Fibroblast of skin of left quadriceps (primary cell): ENCODE measurements at places on chromosomes 6 and 20.

GRCh38 chr6:158329531-158329930, 17.3 kb downstream of the TULP4 start:
- peak; percentile 8 for DNase-seq

GRCh38 chr6:45466686-45467085, 89.0 kb upstream of the SUPT3H start:
- no peak for DNase-seq

GRCh38 chr20:12177657-12178293, 260.1 kb downstream of the BTBD3 start:
- no peak for DNase-seq

GRCh38 chr20:63004607-63005364, 2.0 kb downstream of the BHLHE23 start:
- DNase-seq = no peak

DNA sequence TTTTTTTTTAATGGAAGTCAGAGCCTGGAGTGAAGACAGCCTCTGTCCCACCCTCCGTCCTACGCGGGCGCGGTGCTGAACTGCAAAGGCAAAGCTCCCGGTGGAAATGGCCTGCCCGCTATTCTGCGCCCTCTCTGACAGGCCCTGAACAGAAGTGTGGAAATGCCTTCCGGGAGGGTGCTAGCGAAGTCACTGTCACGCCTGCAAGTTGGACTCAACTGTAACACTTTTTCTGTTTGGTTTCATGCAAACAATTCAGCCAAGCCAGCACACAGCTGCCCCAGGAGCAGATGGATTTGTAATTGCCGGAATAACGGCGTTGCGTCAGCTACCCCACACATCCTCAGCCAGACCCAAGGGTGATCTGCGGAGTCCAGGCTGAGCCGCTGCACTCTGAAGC, 107.6 kb downstream of the PSMB1 start:
- DNase-seq = no peak

- no peak for DNase-seq
Observed at GRCh38 chr6:149169761-149170511, 147.6 kb upstream of the TAB2 start.

GRCh38 chr20:44253528-44253927, 6.4 kb downstream of the GDAP1L1 start:
- DNase-seq = no peak

DNA sequence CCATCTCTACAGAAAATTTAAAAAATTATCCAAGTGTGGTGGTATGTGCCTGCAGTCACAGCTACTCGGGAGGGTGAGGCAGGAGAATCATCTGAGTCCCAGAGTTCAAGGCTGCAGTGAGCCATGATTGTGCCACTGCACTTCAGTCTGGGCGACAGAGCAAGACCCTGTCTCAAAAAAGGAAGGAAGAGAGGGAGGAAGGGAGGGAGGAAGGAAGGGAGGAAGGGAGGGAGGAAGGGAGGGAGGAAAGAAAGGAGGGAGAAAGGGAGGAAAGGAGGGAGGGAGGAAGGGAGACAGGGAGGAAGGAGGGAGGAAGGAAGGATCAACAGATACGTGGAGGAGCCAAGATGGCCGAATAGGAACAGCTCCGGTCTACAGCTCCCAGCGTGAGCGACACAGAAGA, 90.1 kb downstream of the ZNF217 start:
- DNase-seq = no peak

GRCh38 chr6:104532462-104532861, 327.3 kb downstream of the HACE1 start:
- DNase-seq = no peak

GRCh38 chr6:53233309-53233708, 84.7 kb upstream of the GCM1 start:
- DNase-seq = no peak

- no peak for DNase-seq
Observed at GRCh38 chr20:18397030-18397429, 69.8 kb downstream of the DZANK1 start.

GRCh38 chr6:166153966-166154365, 13.7 kb downstream of the TBXT start:
- DNase-seq = no peak

- no peak for DNase-seq
Observed at GRCh38 chr6:88499845-88500699, 333.9 kb upstream of the CNR1 start.

GRCh38 chr20:9038791-9039535, 29.9 kb upstream of the PLCB4 start:
- DNase-seq = peak; percentile 84

- DNase-seq = no peak
Observed at GRCh38 chr6:110063594-110064263, 85.6 kb downstream of the GPR6 start.

GRCh38 chr6:44235891-44236516, 10.9 kb upstream of the HSP90AB1 start:
- DNase-seq = no peak

DNA sequence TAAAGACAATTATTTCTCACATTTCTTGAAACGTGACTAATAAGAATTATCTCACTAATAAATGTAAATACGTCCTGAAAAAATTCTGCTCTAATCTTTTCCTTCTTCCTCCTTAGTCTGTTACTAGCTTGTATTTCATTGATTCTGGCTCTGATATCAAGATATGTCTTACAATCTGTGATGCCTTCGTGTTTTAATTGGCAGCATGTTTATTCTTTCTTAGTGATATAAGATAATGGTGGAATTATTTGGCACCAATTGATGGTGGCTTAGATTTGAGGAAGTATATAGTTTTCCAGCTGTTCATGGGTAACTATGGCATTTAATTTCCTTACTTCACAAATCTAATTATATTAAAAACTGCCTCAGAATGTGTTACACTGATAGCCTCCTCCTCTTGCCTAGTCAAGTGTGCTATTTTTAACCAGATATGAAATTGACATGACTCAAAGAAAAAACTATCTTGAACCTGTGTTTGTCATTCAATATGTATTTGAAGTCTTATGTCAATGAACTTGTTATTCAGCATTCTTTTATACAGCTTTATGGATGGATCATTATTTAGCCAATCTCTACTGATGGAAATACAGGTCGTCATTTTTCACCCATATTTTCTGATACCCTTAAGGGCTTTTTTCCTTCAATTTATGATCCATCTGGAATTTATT, 5.3 kb downstream of the CCNC start:
- DNase-seq = no peak

- DNase-seq = no peak
Observed at GRCh38 chr6:41675992-41676391, 37.7 kb downstream of the MDFI start.

GRCh38 chr20:61734733-61735502, 330.8 kb downstream of the TAF4 start:
- no peak for DNase-seq

DNA sequence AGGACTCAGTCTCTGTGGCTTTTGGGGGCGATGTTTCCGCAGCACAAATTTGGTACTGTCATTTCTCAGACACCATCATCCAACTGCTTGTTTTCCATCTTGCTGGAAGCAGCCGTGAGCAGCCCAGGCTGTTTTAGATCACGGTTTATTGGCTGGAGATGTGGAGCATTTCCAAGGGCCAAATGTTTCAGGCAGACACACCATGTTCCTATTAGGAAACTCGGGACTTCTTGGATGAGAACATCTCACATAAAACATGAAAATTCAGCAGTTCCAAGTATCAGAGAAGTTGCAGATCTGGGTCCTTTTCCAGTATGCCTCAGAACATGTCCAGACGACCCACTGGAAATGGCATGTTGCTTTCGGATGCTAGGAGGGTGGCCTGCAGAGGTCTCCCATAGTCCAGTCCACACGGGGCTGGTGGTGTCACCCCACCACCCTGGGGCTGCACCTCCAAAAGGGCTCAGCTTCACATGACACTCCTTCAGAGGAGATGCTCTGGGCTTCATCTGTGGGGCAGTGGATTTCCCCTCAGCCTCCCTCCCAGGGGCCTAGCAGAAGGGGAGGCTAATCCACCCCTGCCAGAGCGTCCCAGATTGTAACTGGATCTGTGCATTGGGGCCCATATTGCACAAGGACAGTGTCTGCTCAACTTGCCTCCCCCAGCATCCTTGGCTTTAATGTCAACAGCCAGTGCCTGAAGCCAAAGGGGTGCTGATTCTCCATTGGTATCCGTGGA, 176.3 kb downstream of the SCP2D1 start:
- no peak for DNase-seq

DNA sequence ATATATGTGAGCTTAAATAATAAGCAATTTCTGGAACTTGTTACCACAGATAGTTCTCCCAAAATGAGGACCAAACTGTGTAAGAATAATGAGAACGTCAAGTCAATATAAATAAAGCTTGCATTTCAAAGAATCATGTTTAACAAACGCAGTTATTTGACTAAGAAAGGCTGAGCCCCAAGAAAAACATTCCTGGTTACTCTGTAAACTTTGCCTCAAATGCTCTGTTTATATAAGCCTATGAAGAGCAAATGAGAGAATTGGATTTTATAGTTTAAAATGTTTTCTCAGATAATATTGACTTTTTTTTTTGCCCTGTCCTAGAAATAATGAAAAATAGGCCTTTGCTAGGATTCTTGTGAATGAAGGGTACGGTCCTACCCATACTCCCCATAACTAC, 81.3 kb downstream of the C6orf52 start:
- DNase-seq = no peak

GRCh38 chr6:131065112-131065823, 2.2 kb upstream of the EPB41L2 start:
- no peak for DNase-seq

DNA sequence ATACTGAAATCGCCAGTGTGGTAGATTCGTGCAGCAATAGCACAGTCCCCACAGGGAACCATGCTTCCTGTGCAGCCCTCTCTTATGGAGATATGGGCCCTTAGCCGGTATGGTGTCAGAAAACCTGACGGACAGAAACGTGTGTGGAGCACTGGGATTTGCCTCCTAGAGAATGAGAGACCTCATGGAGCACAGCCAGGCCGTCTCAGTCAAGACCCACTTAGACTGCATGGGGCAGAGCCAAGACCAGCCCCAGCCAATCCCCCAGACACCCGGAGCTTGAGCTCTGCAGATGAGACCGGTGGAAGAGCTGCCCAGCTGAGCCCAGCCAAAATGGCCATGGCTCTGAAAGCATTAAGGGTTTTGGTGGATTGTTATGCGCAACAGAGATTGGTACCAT, 163.7 kb downstream of the DLL1 start:
- no peak for DNase-seq

- DNase-seq = no peak
Observed at GRCh38 chr6:53258774-53259155, 90.0 kb downstream of the ELOVL5 start.

DNA sequence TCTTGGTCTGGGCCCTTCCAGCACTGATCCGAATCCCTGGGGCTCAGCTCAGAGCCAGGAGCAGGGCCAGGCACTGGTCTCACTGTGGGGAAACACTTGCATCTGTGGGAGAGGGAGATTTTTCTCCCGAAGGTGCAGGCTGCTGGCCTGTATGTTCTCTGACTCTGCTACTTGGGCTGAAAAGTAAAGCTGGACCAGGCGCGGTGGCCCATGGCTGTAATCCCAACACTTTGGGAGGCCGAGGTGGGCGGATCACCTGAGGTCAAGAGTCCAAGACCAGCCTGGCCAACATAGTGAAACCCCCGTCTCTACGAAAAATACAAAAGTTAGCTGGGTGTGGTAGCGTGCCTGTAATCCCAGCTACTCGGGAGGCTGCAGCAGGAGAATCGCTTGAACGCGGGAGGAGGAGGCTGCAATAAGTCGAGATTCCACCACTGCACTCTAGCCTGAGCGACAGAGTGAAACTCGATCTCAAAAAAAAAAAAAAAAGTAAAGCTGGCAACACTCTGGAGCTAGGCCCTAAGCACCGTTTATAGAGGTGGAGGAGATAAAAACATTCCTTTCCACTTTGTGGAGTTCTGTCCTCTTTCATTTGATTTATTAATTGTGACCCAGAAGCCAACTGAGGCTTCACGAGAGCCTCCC, 41.7 kb downstream of the JPH2 start:
- DNase-seq = no peak

- DNase-seq = no peak
Observed at GRCh38 chr6:6826961-6827360, 238.4 kb downstream of the LY86 start.

DNA sequence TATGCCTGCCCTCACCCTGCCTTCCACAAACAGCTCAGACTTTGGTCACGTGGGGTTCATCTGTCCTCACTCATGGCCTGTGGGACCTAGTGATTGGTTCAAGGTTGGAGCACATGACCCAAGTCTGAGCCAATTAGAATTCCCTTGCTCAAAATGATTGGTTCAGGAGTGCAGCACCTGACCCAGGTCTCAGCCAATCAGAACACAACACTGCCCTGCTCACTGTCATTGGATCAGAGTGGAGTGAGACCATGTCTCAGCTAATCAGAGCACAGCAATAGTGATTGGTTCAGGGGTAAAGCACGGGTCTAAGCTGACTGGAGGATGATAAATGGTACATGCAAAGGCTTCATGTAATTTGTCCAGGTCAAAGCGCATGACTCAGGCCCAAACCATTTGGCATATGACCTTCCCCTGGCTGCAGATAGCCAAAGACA, 102.2 kb downstream of the PREX1 start:
- DNase-seq = no peak

- DNase-seq = no peak
Observed at GRCh38 chr6:1702580-1703051, 92.9 kb downstream of the FOXC1 start.

GRCh38 chr20:43825051-43825402, 89.6 kb upstream of the TOX2 start:
- DNase-seq = no peak

GRCh38 chr6:63236398-63236817, 25.1 kb downstream of the FKBP1C start:
- DNase-seq = no peak

DNA sequence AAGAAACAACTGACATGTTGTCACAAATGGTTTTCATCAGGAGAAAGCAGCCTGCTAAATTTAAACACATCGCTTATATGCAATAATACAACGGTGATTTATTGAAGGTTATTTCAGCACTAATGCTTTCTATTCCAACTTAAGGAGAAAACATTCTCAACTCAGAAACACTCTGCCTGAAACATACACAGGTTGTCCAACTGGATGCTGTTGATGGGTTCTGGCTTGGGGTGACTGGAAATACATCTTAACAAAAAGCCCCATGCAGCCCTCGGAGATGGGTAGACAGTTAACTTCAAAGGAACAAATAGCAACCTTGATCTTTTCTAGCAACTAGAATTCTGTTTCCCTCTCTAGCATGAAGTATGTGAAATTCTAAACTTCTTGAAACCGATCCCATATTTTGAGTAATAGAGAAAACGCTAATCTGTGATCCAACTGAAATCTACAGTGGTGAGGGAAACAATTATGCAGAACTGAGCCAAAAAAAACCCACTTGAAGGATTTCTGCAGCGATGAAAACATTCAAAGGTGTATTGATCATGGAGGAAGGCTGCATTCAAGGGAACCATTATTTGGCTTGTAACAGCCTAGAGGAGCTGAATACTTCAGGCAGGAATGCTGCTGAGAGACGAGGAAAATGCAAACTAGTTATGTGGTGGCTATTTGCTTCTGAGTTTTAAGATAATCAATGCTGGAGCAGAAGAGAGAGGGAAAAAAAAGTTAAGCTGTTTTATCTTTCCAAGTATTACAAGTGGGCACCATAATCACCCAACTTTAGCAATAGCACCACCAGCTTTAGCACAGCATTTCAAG, 6.9 kb downstream of the ZMYND8 start:
- no peak for DNase-seq

- no peak for DNase-seq
Observed at GRCh38 chr6:132733283-132733682, 19.4 kb upstream of the VNN1 start.

- DNase-seq = no peak
Observed at GRCh38 chr6:105606831-105607463, 204.1 kb upstream of the PREP start.

GRCh38 chr6:87115402-87116135, 20.7 kb upstream of the CGA start:
- DNase-seq = no peak

GRCh38 chr6:79416931-79417330, 120.3 kb downstream of the LCA5 start:
- DNase-seq = no peak
